ENCODE measurements at places on chromosomes 11 and 22.

- DNase-seq: peak; percentile 31
Observed at GRCh38 chr11:19903620-19904069, 191.0 kb downstream of the NAV2 start.

GRCh38 chr22:43449205-43449830 lies 37.5 kb downstream of the MPPED1 start:
- DNase-seq: no peak

GRCh38 chr11:119599864-119600541 lies 129.0 kb downstream of the NECTIN1 start:
- DNase-seq: no peak

- no peak for DNase-seq
Observed at GRCh38 chr22:44581096-44581435, 83.0 kb upstream of the RTL6 start.

- DNase-seq: no peak
Observed at GRCh38 chr11:71103266-71103665, 149.1 kb downstream of the SHANK2 start.

DNA sequence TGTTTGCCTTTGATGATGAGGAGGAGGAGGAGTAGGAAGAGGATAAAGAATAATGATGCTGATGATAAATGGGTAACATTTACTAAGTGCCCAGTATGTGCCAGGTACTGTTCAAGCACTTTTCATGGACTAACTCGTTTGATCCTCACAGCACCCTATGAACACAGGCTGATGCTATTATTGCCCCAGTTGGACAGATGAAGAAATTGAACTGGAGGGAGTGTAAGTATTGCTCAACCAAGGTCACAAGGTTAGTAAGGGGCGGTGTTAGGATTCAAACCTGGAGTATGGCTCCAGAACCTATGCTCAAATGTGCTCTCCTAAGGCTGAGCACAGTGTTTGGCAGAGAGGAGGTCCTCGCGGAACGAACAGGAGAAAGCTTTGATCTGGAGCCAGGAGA lies 78.6 kb downstream of the SYN3 start:
- no peak for DNase-seq

DNA sequence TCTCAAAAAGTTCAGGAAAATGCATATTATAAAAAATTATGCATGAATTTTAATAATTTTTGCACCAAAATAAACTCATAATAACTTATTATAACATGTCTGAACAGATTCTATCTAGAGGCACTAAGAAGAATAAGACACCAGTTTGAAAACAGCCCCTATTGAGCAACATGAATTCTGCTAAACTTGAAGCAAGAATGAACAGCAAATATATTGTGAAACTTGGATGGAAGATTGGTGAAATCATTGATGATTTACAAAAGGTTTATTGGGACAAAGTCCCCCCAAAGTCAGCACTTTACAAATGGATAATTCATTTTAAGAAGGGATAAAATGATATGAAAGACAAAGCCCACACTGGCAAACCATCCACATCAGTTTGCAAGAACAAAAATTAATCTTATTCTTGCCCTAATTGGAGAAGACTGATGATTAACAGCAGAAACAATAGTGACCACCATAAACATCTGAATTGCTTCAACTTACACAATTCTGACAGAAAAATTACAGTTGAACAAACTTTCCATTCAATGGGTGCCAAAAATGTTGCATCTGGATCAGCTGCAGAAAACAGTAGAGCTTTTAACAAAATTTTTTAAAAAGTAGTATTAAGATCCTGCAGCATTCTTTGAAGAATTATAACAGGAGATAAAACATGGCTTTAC lies 257.5 kb upstream of the FAT3 start:
- DNase-seq: no peak

- DNase-seq: no peak
Observed at GRCh38 chr11:63490551-63491239, at the start of gene PLAAT5. Gene PLAAT5, minus strand, starts transcription at chr11:63491167. Its CDS starts 133 bp downstream, at chr11:63491034.

- no peak for DNase-seq
Observed at GRCh38 chr22:23685205-23685784, 5.5 kb upstream of the RGL4 start.

DNA sequence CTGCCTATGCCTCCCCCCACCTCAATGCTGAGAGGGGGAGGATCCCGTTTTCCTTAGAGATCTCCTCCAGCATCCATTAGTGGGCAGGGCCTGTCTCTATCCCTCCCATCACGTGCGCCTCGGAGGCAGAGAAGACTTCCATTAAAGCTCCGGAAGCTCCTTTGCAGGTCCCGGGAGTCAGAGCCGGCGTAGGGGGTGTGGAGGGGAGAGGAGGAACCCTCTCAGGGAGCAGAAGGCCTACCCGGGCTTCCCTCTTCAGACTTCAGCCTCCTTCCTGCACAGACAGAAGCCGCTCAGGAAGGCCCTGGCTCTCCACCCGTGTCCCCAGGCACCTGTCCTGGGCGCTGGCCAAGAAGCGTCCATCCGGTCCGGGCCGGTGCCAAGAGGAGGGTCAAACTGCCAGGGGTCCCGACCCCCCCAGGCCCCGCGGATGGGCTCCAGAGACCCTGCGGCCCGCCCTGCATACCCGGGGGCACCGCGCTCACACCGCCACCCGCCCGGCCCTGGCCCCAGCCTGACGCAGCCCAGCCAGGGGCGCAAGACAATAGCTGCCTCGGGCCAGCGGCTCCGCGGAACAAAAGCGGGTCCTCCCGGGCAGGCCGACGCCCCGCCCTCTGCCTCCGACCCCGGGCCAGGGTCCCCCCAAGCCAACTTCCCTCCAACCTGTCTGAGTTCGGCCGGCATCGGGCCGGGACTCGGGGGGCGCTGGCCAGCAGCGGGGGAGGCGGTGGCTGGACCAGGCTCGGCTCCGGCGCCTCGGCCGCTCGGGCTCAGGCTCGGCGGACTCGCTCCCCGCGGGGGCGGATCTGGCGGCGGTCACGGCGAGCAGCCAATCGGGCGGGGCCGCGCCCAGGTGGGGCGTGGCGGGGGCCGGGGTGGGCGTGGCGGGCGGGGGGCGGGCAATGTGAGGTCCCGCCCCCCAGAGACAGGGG lies 29.9 kb downstream of the ARVCF start:
- DNase-seq: no peak
